Smooth muscle cell of trachea (primary cell): ENCODE measurements at places on chromosomes 2 and 18. TPM values are rescaled to one million over a fixed set of nuclear protein-coding genes. Genes with fewer than 3 reads are reported as not detected.

MSH2 gene
- total RNA-seq: 16.4 and 33.0 TPM in 2 replicates

BZW1 gene
- 482 and 736 TPM in 2 replicates for total RNA-seq

CTIF gene
- total RNA-seq: 15.9 and 33.1 TPM in 2 replicates

DSC2 gene
- under 0.01 TPM in 1 of 2 replicates, not detected in the other for total RNA-seq

GULP1 gene
- total RNA-seq: 56.6 and 66.8 TPM in 2 replicates

UPP2 gene
- total RNA-seq: under 0.01 TPM in 1 of 2 replicates, not detected in the other

CYP26B1 gene
- total RNA-seq: under 0.01 and 0.50 TPM in 2 replicates

PSMA8 gene
- total RNA-seq: not detected in 2 replicates
